ENCODE measurements at places on chromosomes 2 and 18.

- DNase-seq = no peak
These were observed 63.7 kb upstream of the CYRIA start for GRCh38 chr2:16729335-16729734.

GRCh38 chr2:165280356-165280755 is 41.1 kb downstream of the SCN2A start:
- DNase-seq = no peak

DNA sequence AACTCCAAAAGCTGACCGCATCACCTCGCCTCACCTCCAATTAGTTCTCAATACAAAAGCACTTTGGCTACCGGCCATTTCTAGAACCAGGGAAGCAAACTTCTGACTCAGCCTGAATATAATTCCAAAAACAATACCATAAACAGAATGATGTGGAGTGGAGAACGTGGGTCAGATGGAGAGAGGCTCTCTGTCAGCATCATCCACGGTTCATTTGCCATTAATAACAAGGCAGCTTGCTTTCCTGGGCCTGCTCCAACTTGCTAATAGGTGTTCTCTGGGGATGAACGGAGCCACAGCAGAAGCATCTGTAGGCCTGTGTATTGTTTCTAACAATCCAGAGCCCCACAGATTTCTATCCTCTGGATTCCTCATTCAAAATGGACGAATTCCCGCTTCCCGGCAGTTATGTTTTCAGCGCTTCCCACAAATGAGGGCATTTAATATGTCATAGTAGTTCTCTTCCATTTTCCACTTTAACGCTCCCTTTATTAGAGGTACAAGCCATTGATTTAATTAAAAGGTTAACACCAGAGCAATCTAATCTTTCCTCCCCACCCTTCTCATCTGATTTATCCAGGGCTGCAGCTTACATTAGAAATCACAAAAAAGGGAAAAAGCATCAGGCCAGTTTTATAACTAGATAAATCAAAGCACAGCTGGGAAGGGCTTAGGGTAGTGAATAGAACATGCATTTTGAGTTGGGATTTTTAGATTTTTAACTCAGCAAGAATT is 23.2 kb upstream of the CNTNAP5 start:
- no peak for DNase-seq

- no peak for DNase-seq
These were observed 66.5 kb upstream of the THUMPD2 start for GRCh38 chr2:39845460-39846146.

GRCh38 chr2:120933693-120934573 is 198.3 kb downstream of the GLI2 start:
- DNase-seq = no peak

DNA sequence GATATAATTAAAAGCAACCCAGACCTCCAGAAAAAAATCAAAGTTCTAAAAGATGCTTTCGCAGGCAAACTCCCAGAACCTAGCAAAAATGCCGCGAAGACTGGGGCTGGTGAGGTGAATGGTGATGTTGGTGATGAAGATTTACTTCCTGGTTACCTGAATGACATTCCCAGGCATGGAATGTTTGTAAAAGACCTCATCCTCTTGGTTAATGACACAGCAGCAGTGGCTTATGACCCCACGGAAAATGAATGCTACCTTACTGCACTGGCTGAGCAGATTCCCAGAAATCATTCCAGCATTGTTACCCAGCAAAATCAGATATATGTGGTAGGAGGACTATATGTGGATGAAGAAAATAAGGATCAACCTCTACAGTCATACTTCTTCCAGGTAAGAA is 994 bp downstream of the KLHL41 start:
- DNase-seq = no peak

DNA sequence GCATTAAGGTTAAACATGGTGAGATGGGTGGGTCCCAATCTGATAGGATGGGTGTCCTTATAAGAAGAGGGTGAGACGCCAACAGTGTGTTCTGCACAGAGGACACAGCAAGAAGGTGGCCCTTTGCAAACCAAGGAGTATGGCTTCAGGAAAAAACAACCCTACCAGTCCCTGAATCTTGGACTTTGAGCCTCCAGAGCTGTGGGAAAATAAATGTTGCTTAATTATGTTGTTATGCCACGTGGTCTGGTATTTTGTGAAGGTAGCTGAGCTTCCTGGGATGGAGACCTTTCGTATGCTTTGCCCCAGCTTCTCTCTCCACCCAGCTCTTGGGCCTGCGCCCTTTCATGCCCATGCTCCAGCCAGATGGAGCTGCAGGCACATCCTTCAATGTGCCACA is 114.2 kb upstream of the EPC2 start:
- DNase-seq = no peak

GRCh38 chr18:75800331-75800648 is 372.8 kb upstream of the SMIM21 start:
- no peak for DNase-seq

DNA sequence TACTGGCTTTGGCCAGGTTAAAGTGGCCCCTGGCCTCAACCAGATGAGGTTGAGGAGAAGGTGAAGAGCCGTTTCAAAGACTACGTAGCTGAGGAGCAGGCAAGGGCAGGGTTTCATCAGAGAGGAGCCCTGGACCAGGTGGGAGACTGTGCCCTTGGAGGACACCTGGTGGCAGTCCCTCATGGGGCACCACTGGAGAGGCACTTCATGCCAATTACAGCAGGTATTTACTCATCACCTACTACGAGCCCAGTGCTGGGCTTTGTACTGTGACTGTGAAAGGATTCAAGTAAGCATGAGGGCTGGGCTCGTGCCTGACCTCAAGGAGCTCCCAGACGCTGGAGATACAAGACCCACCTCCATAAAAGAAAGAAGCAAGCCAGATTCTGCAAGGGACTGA is 37.6 kb downstream of the SMAD7 start:
- DNase-seq = no peak

- DNase-seq = no peak
These were observed 72.7 kb downstream of the CLIP4 start for GRCh38 chr2:29187926-29188325.

- DNase-seq = no peak
These were observed 53.6 kb upstream of the UGP2 start for GRCh38 chr2:63788071-63788470.

GRCh38 chr2:64699712-64700111 is 46.0 kb upstream of the SERTAD2 start:
- DNase-seq = no peak

DNA sequence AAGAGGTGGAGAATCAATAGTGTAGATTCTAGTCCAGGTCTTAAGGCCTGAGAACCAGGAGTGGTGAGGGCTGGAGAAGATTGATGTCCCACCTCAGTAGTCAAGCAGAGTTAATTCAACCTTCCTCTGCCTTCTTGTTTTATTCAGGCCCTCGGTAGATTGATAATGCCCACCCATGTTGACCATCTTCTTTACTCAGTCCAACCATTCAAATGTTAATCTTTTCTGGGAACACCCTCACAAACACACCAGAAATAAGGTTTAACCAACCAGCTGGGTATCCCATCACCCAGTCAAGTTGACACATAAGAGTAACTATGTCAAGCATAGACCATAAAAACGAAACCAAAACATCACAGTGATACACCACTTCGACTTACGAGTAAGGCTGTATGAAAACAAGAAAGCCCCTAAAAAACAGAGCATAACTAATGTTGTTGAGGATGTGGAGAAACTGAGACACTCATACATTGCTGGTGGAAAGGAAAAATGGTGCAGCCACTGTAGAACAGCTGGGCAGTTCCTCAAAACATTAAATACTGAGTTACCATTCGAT is 57.5 kb downstream of the SLC35F5 start:
- DNase-seq = no peak

DNA sequence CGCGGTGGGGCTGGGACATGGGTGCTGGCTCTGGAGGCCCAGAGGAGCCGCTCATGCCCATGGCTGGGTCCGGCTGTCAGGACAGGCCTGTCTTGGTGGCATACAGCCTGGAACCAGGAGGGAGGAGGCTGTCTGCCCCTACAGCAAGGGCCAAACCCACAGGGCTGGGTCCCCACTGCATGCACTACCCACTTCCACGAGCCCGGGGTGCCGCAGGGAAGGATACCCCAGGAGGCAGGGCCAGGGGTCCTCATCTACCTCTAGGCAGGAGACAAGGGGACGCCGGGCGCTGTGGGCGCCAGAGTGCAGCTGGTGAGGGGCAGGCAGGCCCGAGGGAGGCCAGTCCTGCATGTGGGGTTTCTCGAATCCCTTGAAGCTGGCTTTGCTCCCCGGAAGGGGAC is 95.1 kb upstream of the GPC1 start:
- DNase-seq = no peak

DNA sequence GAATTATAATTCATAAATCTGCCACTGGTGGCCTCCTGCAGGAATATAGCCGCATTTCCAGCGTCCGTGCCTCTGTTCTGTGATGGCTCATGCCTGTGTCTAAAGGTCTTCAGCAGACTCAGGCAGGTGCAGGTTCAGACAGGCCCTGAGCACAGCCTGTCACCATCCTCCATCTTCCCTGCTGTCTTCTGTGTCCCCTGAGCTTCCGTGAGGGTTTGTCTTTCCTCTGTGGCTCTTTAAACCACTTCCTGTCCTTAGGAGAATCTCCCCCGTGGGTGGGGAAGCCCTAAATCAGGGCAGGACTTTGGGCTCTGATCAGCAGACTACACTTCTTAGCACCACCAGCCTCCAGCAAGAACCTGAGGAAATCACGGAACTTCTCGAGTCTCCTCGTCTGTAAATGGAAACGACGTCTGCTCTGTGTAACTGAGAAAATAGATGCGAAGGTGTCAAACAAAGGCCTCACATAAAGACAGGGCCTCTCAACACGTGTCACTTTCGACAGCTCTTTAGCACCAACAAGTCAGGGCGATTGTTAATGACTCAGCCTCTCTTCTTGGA is 24.1 kb upstream of the NFATC1 start:
- DNase-seq = no peak

- DNase-seq = no peak
These were observed 3.5 kb upstream of the APOB start for GRCh38 chr2:21047141-21048009.

DNA sequence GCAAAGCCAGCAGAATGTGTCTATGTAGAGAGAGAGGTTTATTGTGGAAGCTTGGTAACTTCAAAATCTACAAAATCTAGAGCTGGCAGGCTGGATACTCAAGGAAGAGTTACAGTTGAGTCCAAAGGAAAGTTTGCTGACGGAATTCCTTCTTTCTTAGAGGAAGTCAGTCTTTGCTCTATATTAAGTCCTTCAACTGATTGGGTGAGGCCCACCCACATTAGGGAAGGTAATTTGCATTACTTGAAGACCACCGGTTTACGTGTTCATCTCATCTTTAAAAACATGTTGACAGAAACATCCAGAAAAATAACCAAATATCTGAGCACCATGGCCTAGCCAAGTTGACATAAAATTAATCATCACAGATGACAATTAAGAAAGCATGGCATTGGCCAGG is 101.5 kb downstream of the TEX51 start:
- DNase-seq = no peak

GRCh38 chr18:46073474-46074331 is 1.6 kb upstream of the PSTPIP2 start:
- no peak for DNase-seq

- DNase-seq = no peak
These were observed 1492.9 kb upstream of the CELF4 start for GRCh38 chr18:39058386-39059000.

Data from stimulated activated CD8-positive, alpha-beta memory T cell treated with anti-CD3 and anti-CD28 coated beads, Interleukin-2, amount 100 ng/mL, for 1 hour (primary cell).